ENCODE measurements at places on chromosomes 11 and 22.

GRCh38 chr22:46041642-46042041, 64.7 kb upstream of the WNT7B start:
- DNase-seq: no peak

DNA sequence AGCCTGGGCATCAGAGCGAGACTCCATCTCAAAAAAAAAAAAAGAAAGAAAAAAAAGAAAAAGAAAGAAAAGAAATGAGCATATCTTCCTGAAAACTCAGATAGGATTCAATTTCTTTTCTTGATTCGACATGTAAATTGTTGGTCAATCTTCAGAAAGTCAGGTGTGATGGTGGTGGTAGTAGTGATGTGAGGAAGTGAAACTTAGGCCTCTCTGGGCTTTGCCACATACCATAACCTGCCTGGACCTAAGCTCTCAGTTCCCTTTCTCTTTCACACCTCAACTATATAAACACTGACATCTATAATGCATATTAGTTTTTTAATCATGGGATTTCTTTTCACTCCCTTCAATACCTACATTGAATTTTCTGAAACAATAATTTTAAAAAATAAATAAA, 98.0 kb upstream of the TBCEL start:
- DNase-seq: no peak

- no peak for DNase-seq
Measured at GRCh38 chr11:62707277-62707861, at the start of the genes BSCL2 and GNG3. TSS of gene BSCL2 (minus strand) at chr11:62707424. CDS start at chr11:62707195, 229 bp downstream. TSS of gene GNG3 (plus strand) at chr11:62707676. CDS start at chr11:62708296, 620 bp downstream.

DNA sequence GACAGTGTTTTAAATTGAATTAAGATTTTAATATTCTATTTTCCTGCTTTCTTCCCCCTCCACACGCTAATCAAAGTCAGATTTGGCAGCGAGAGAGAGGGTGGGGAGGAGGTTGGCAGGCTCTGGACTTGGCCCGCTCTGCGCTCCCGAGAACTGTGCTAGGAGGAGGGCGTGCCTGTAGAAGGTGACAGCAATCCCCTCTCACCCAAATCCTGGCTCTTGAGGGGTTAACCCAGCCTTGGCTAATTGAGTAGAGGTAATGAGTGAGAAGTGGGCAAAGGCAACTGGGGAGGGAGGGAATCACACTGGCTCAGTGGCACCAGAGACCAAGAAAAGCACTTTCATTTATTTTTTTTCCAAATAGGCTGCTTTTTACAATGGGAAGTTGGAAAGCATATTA, 42.2 kb downstream of the BUD13 start:
- DNase-seq: no peak

GRCh38 chr22:24379536-24379935, 47.9 kb upstream of the ADORA2A start:
- no peak for DNase-seq

DNA sequence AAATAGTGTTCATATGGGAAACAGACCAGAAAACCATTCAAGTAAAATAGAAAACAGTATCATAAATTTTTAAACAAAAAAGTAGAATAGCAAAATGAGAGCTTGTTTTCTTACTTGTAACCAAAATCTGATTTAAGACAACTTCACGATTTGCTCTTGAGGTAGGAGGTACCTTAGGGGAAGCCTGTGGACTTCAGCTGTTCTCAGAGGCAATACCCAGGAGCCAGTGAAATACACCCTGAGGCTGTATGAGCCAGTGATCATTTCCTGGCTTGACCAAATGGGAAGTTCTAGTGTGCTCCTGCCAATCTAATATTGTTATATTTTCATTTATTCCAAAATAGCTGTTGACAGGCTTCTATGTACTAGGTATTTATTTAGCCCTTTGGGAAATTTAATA, 104.8 kb downstream of the ARHGAP42 start:
- DNase-seq: no peak

GRCh38 chr11:64712430-64713015, 10.5 kb downstream of the NRXN2 start:
- no peak for DNase-seq

DNA sequence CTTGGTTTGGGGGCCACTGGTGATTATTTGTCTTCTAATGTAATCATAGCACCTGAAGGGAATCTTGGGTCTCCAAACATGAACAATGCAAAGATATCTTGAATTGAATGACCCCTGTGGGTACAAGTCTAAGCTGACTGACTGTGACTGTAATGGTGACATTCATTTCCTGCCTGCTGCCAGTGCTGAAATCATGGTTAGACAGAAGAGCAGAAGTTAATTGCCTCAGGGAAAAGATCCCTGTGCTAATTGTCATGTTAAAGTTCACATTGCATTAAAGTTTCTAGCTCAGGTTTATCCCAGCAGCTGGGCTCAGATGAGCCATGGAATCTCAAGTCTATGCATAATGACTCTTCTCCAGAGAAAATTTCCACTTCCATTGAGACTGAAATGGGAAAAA, 772.0 kb downstream of the ETS1 start:
- DNase-seq: no peak

DNA sequence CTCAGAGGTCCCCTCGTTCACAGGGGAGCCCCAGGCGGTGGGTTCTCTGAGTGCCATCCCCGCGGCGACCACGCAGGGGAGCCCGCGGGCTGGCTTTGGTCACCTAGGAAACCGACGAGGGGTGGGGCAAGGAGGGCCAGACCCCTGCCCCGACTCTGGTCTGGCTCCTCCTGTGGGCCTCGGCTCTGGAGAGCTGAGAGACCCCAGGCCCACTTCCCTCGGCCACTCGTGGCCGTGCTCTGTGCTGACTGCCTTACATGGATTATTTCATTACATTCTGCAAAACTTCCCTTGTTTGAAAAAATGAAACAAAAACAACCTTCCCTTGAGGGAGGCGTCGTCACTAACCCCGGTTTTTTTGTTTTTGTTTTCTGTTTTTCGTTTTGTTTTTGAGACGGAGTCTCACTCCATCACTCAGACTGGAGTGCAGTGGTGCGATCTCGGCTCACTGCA, 15.1 kb upstream of the CYTH4 start:
- DNase-seq: no peak

DNA sequence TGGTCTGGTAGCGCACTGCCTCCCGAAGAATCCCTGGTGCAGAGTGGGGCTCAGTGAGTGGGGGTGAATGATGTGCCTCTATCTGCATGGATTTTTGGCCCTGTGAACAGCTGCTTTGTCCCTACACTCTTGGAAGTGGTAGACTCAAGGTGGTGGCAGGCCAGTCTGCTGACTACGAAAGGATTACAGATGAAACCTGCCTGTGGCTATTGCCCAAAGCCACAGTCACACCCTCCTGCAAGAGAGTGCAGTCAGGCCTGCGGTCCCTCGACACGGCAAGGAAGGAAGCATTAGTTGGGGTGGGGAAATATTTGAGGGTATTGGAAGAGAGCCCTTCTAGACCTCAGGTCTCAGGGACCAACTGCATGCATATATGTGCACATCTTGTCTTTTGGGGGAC, 63.7 kb downstream of the DSCAML1 start:
- DNase-seq: no peak

DNA sequence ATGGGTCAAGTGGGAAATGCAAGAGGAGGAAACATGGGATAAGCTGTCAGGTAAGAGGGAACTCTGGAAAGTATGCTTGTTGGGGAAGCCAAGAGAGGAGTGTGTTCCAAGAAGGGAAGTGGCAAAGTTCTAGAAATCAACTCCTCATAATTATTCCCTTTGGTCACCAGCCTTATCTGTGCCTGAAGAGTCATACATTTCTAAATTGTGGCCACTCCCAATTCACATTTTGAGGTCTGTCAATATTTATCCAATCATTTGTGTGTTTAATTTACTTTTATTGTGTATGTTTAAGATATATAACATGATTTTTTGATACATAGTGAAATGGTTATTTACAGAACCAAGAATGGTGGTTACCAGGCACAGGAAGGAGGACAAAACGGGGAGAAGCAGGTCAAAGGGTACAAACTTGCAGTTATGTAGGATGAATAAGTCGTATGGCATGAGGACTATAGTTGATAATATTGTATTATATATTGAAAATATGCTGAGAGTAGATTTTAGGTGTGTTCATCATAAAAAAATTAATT, 131.7 kb downstream of the GRIA4 start:
- no peak for DNase-seq

- DNase-seq: no peak
Measured at GRCh38 chr11:112634551-112634950, 326.7 kb upstream of the NCAM1 start.

- DNase-seq: no peak
Measured at GRCh38 chr11:107590460-107591377, at the start of gene ELMOD1. TSS of gene ELMOD1 (plus strand) at chr11:107591147. CDS start at chr11:107618190, 27,043 bp downstream.

DNA sequence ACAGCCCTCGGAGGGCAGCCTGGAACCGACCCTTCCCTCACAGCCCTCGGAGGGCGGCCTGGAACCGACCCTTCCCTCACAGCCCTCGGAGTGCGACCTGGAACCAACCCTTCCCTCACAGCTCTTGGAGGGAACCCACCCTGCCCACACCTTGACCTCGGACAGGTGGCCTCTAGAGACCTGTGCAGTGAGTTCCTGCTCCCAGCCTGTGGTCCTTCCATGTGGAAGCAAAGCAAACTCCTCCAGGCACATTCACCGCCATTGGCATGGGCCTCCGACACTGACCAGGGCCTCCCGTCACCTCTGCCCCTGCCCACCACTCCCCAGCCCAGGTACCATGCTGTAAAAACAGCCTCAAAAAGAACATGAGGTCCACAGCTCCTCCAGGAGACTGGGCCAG, 272.1 kb downstream of the BRD1 start:
- DNase-seq: no peak

- no peak for DNase-seq
Measured at GRCh38 chr11:33721426-33721825, 14.8 kb downstream of the CD59 start.

DNA sequence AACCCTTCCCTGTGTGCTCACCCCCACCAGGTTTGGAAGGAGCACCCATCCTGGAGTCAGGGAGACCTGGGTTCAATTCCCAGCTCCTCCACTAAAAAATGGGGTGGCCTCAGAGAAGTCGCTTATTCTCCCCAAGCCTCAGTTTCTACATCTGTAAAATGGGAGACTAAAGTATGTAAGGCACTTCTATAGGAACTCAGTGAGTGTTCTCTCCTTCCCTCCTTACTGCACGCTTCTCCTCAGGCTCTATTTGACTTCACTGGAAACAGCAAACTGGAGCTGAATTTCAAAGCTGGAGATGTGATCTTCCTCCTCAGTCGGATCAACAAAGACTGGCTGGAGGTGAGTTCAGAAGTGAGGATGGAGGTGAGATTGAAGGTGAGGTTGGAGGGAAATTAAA, 11.3 kb downstream of the NCF4 start:
- DNase-seq: no peak

- DNase-seq: no peak
Measured at GRCh38 chr11:76808996-76809395, 25.8 kb downstream of the TSKU start.

GRCh38 chr22:31125521-31126117, 2.9 kb downstream of the INPP5J start:
- DNase-seq: no peak

DNA sequence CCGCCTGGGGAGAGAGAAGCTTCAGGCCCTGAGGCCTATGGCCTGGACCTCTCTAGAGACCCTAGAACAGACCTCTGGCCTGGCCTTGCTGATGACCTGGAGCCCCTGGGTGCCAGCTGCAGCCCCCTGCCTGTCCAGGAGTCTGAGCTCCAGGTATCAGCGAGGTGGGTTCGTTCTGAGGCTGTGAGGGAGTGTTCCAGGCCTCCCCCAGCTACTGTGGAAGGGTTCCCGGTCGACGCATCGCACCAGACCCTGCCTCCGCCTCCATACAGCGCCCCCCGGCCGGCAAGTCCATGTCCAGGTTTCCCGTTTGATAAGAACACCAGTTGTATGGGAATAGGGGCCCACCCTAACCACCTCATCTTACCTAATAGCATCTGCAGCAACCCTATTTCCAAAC, 111.1 kb downstream of the KCNQ1 start:
- no peak for DNase-seq

GRCh38 chr11:58919980-58920379, 19.3 kb upstream of the GLYATL1 start:
- no peak for DNase-seq

GRCh38 chr11:34792814-34793258, 123.3 kb downstream of the APIP start:
- DNase-seq: no peak

DNA sequence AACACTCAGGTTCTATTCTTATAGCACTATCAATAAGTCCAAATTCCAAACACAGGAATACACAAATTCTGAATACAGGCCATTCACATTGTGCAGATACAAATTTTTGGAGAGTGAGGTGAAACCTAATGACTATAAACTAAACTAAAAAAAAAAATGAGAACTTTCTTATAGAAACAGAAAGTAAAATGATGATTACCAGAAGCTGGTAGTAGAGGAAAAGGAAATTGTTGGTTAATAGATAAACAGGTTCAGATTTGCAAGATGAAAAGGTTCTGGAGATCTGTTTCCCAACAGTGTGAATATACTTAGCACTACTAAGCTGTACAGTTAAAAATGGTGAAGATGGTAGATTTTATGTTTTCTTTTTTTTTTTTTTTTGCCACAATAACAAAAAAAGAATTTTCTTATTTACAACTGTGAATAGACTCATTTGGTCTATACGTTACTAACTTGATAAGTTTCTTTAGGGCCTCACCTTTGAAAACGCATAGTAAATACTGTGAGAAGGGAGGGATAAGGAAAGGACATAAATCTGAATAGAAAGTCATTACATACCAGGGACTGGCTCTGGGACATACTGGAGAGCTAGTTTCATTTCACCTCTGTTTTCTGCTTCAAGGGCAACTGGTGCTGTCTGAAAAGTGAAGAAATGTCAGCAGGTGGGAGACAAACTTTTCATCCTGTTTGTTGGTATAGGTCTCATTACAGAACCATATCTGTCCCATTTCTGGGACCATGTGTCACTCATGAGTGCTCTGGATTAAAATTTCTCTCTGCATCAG, 14.2 kb upstream of the CCDC89 start:
- DNase-seq: no peak

- no peak for DNase-seq
Measured at GRCh38 chr11:134337051-134337450, 5.3 kb downstream of the GLB1L2 start.

- DNase-seq: no peak
Measured at GRCh38 chr11:125572916-125573315, 3.6 kb downstream of the EI24 start.

DNA sequence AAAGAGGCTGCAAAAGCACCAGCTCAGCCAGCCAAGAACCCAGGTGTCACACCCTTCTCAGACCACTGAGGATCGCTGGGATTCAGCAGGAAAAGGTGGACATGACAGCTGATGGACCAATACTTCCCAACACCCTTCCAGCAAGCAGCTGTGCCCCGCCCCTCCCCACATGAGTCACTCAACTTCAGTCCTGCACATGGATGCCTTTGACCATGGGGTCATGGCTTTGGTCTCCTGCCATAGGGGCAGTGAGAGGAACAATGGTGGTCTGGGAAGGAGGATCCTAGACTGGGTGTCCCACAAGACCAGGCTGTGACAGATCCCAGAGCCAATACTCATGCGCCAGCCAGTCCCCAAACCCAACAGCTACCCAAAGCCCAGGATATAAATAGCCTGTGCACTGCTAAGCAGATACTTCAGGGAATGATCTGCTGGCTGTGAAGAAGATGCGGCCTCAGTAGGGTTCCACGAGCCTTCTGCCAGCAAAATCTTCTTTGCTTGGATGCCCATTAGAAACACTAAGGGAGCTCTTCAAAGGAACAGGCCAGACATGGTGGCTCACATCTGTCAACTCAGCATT, 5.5 kb upstream of the RGL4 start:
- DNase-seq: no peak

GRCh38 chr11:71282581-71283351, 30.4 kb upstream of the SHANK2 start:
- no peak for DNase-seq

- no peak for DNase-seq
Measured at GRCh38 chr22:43313890-43314474, 29.2 kb downstream of the SCUBE1 start.

GRCh38 chr22:45318168-45318557, 8.4 kb downstream of the FAM118A start:
- no peak for DNase-seq

Data from NCI-H510A (cell line).